ENCODE measurements at places on chromosomes 11 and 22. TPM values are rescaled to one million over a fixed set of nuclear protein-coding genes. Genes with fewer than 3 reads are reported as not detected.

DNA sequence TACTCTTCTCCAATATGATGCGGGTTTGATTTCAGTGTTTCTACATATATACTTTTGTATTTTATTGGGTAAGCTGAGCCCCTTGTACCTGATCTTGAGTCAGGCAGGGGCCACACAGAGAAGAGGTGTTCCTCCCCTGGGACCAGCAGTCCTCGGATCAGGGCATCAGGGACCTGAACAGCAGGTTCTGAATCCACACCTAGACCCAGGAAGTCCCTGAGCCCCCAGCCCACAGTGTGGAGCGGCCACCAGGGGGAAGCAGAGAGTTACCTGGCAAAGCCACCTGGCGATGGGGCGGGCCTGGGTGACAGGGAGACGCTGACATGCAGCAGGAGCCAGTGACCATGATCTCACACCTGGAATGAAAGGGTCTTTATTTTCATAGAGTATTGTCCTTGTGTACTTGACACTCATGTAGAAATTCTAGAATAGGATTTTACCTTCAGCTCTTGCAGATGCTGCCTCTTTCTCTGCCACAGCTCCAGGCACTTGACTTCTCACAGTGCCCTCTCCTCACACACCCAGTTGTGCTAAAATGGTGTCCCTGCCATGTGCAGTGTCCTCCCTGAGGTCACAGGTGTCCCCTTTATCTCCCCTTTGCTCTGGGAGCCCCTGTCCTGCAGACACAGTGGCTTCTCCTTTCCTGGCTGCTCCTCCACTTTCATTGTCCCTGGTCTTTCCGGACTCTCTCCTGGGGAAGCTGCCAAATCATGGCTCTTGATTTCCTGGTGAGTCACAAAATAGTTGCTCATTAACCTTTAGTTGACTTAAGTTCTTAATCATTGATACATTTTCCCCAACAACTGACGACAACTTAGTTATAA is 48.5 kb downstream of the GGTLC2 start:
- peaks cover 6% of the 10 kb centered on the region for H3K4me1 ChIP-seq
- H3K27me3 ChIP-seq, result no peaks in the 10 kb centered on the region
- H3K27ac ChIP-seq, result no peak overlapping the region
- H3K36me3 ChIP-seq, result no peaks in the 10 kb centered on the region
- no peak for DNase-seq

FADS3 gene
- 68.5 TPM for total RNA-seq

GGTLC2 gene
- 6.5 TPM for total RNA-seq

DNA sequence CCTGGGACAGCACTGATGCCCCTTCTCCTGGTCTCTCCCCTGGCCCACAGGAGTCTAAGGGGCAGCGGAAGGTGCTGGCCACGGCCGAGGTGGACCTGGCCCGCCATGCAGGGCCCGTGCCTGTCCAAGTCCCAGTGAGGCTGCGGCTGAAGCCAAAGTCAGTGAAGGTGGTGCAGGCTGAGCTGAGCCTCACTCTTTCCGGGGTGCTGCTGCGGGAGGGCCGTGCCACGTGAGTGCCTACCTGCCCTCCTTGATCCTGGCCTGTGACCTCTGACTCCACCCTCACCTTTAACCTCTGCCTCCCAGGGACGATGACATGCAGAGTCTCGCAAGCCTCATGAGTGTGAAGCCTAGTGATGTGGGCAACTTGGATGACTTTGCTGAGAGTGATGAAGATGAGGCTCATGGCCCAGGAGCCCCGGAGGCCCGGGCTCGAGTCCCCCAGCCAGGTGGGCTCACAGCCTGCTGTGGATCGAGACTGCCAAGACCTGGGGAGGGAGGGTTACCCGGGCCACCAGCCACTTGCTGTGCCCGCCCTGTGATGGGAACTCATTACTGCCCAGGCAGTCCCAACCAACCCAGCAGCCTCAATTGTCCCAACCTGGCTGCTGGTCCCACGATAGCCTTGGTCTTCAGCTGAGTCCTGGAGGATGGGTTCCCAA is 4.3 kb downstream of the EHBP1L1 start:
- peaks cover 32% of the 10 kb centered on the region for H3K36me3 ChIP-seq
- H3K4me3 ChIP-seq, result no peak overlapping the region
- DNase-seq, result no peak

GRCh38 chr11:34049028-34049427 is 2.5 kb upstream of the CAPRIN1 start:
- no peaks in the 10 kb centered on the region for H3K27me3 ChIP-seq
- no peak overlapping the region for H3K27ac ChIP-seq
- no peak overlapping the region for H3K4me3 ChIP-seq
- H3K36me3 ChIP-seq, result no peaks in the 10 kb centered on the region
